ENCODE measurements at places on chromosomes 3 and 15.

- no peak for DNase-seq
These were observed 18.2 kb upstream of the ITGA11 start for GRCh38 chr15:68450192-68450591.

GRCh38 chr3:76039431-76039830 lies 254.1 kb upstream of the ZNF717 start:
- no peak for DNase-seq

DNA sequence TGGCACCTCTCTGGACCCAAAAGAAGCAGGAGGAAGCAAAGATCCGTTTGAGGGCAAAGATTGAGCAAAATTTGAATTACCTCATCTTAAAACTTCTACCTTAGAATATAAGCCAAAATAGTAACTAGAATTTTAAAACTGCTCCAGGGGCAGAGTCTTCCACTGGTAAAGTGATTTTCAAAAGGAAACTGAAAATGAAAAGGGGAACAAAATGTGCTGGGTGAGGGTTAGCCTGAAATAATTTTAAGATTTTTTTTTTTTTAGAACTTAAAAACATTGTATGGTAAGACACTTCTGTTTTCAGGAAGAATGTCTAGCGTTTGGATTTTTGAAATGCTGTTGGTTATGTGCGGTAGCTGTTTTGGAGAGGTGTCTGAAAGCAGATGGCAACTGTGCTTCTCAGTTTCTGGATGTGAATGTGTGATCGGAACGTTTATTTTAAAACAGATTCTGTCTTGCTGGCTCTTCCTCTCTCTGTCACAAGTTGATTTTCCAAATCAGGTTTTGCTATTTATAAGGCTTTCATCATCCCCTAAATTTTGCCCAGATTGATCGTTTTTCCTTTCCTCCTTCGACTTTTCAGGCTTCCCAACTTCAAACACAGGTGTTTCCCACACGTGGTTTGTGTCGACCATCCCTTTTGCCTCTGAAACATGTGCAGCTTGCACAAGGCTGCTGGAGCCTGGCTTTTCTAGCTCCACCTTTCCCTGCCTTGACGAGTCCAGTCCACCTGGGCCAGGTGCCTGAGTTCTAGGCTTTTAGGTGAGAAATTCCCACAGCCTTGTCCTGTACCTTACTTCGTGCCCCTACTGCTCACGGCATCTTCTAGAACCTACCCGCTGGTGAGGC lies 3.3 kb downstream of the LRRK1 start:
- DNase-seq = peak; percentile 51

- no peak for DNase-seq
These were observed 10.9 kb downstream of the EID1 start for GRCh38 chr15:48888836-48889235.

- no peak for DNase-seq
These were observed 47.0 kb upstream of the SCAANT1 start for GRCh38 chr3:63959146-63959545.
